ENCODE measurements at places on chromosomes 2 and 18. TPM values are rescaled to one million over a fixed set of nuclear protein-coding genes. Genes with fewer than 3 reads are reported as not detected.

TUBA3E gene
- total RNA-seq: not detected

SCN2A gene
- 10.9 TPM for total RNA-seq

IFIH1 gene
- 3.2 TPM for total RNA-seq

UGT1A10 gene
- total RNA-seq: not detected

GORASP2 gene
- 19.3 TPM for total RNA-seq

SERPINB3 gene
- not detected for total RNA-seq

CRYGD gene
- total RNA-seq: not detected

ZSCAN30 gene
- 12.2 TPM for total RNA-seq

SLC8A1 gene
- total RNA-seq: 82.7 TPM

GAD1 gene
- 0.09 TPM for total RNA-seq

SPATS2L gene
- total RNA-seq: 63.5 TPM

ADI1 gene
- 50.0 TPM for total RNA-seq

CAPG gene
- 490 TPM for total RNA-seq

DSC2 gene
- total RNA-seq: 0.09 TPM

UGT1A5 gene
- not detected for total RNA-seq

CCDC85A gene
- not detected for total RNA-seq

ACTR3 gene
- 240 TPM for total RNA-seq

ALLC gene
- not detected for total RNA-seq

TMEM163 gene
- total RNA-seq: not detected

VWC2L gene
- total RNA-seq: under 0.01 TPM

ALPI gene
- total RNA-seq: not detected

CRYBA2 gene
- total RNA-seq: not detected

OR6B2 gene
- not detected for total RNA-seq

NCKAP5 gene
- total RNA-seq: 1.1 TPM

CD8A gene
- not detected for total RNA-seq

DCC gene
- total RNA-seq: 0.52 TPM

LINC00305 gene
- not detected for total RNA-seq

UPP2 gene
- not detected for total RNA-seq

STAT4 gene
- total RNA-seq: 0.63 TPM

UGT1A4 gene
- total RNA-seq: not detected

TEKT4 gene
- total RNA-seq: not detected

SLC25A52 gene
- total RNA-seq: not detected

ALPP gene
- not detected for total RNA-seq

PRKD3 gene
- total RNA-seq: 44.3 TPM

IL1A gene
- 0.09 TPM for total RNA-seq

LAMA3 gene
- 4.9 TPM for total RNA-seq

All from bronchial smooth muscle cell (primary cell).